Stimulated activated CD4-positive, alpha-beta T cell treated with anti-CD3 and anti-CD28 coated beads, Interleukin-15, amount 100 ng/mL, for 1 hour (primary cell): ENCODE measurements at places on chromosomes 4 and X.

DNA sequence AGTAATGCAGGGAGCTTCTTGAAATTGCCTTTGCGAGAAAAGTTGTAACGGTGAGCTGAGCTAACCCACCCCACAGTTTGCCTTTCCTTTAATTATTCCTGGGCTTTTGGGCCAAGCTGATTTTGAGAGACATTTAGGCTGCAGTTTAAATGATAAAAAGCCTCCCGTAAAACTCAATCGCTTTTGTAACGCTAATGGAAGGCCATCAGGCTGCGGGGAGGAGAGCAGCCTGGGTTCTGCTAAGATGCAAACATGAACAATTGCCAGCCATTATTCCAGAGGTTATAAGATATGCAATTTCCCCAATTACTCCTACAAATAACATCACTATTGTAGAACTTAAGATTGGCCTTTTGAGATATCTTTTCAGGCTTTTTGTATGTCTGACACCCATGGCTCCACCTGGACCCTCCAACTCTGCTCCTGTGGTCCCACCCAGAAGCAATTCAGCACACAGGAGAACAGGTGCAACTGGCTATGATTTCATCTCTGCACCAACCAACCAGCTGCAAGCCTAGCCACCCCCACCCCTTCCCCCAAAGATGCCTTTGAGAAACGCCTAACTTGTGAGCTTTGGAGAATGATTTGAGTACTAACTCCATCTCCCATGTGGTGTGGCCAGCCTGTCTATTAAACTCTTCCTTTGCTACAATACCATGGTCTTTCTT lies 108.2 kb upstream of the FAM9C start:
- DNase-seq, result no peak

- no peak for DNase-seq
Measured at GRCh38 chr4:129218360-129218759, 122.4 kb downstream of the C4orf33 start.

GRCh38 chr4:7698584-7698983 lies 241.1 kb downstream of the AFAP1 start:
- DNase-seq, result no peak

GRCh38 chrX:120857240-120857639 lies 18.4 kb downstream of the CT47B1 start:
- DNase-seq, result no peak

GRCh38 chr4:188403272-188403671 lies 264.0 kb downstream of the TRIML1 start:
- DNase-seq, result no peak

DNA sequence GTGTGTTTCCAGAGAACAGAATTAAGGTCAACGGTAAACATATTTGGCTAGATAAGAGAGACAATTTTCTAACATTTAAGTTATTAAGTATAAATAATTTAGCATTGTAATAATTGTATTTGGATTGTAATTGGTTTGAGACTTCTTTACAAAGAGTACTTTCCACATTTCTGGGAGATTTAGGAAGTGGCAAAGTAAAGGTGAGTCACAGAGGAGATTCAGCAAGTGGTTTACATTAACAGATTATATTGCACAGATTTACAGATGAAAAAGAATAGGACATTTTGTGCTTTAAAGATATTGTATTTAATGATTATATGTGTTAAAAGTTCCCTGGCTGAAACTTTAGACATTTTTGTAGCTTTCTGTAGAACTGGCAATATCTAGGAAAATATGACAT lies 584.4 kb upstream of the AADAT start:
- DNase-seq, result no peak

- DNase-seq, result no peak
Measured at GRCh38 chrX:23668335-23668734, 1.0 kb downstream of the PRDX4 start.

- no peak for DNase-seq
Measured at GRCh38 chrX:2342874-2343273, 157.9 kb downstream of the DHRSX start.

GRCh38 chr4:124414276-124415040 lies 298.1 kb downstream of the ANKRD50 start:
- no peak for DNase-seq

- no peak for DNase-seq
Measured at GRCh38 chr4:137124278-137124932, 407.9 kb downstream of the PCDH18 start.

DNA sequence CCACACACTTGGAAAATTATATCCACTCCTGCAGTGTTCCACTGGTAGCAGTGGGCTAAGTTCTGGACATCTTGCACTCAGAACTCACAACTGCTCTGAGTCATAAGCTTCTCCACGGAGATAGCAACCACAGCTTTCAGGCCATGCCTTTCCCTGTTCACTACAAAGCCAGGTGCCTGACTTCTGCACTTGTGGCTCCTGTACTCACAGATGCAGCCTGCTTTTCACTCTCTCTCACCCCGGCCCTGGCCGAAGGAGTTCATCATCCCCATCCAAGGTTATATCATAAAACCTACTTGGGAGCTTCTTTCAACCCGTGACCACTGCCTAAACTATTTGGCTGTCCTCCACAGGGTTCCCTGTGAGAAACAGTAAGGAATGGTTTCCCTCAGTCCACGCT lies 999.4 kb downstream of the GLUD2 start:
- DNase-seq, result no peak

- DNase-seq, result no peak
Measured at GRCh38 chrX:152817078-152817764, 13.3 kb downstream of the CETN2 start.

DNA sequence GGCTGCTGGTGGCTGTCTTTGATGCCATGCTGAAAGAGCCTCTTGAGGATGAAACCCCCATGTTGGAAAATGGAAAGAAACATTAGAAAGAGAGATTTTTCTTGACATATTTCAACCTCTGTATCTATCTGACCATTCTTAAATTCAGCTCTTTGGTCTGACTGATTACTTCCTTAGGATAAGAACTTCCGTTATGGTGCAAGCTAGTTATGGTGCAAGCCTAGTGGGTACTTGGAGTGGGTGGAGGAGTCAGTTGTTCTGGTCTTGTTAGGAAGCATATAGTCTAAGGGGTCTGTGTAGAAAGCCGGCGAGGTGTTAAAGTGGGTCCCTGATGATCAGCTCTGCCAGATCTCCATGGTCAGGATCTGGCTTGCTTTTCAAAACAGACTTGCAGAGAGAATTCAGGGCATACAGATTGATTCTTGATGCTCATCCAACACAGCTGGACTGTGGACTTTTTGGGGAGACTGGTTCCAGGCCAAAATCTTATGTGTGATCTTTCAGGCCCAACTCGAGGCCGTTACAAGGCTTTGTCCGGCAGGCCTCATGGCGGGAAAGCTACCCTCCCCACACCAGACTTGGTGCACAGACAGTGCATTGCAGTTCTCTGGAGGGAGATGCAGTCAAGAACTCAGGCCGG lies 82.8 kb upstream of the BOD1L1 start:
- DNase-seq, result no peak
